ENCODE measurements at places on chromosomes 11 and 22.

DNA sequence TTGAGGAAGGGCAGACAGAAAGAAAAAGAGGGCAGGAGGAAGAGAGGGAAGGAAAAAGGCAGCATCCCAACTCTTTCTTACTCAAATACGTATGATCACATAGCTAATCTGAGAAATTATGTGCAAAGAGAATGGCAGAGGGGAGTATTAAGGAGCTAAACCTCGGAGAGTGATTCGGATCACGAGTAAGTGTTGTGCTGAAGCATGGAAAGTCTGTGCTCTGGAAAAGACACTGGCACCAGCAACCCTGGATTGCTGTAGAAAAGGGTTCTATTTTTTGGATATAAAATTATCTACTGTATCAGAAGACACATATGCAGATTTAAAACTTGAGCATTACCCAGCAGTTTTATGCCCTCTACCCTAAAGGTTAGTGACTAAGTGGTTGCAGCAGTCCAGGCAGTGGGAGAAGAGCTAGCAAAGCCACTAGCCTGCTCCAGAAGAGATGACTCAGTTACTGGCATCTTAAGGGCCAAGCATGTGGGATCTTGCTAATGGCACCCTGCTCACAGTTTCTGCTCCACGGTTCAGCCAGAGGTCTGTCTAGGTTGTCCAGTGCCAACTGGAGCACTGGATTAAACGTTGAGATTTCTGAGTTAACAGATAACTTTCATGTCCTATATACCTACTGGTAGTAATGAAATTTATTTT is 151.7 kb downstream of the SWAP70 start:
- DNase-seq: no peak

DNA sequence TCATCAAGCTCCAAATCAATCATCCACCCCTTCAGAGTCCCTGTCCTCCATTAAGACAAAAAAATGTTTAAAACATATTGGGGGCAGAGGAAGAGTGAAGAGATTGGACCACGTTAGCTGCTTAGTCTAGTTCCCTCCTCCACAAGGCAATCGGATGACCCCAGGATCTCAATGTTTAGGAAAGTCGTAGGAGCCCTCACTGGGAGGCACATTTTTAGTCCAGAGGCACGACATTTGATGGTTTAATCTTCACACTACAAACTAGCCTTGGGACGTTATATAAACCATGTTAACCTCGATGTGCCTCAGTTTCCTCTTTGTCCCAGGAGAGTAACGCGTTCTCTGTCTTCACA is 588 bp upstream of the FAT3 start:
- no peak for DNase-seq

DNA sequence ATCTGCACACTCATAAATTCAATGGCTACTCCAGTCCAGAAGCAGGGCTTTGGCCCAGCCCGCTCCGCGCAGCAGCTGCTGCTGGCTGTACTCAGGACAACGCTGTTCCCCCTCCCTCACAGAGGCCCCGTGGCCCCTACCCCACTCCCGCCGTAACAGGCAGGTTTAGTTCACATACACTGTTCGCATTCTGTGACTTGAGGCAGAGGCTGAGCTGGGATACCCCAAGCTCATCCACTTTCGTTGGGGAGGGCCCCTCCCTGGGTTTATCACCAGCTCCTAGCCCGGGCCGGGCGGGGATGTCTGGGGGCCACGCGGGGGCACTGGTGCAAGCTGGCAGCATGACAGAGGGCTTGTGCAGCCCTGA is 52.4 kb downstream of the SYT13 start:
- no peak for DNase-seq

- no peak for DNase-seq
These were observed 99.8 kb upstream of the OR9G4 start for GRCh38 chr11:56848141-56848809.

GRCh38 chr11:102115557-102115956 is 5.3 kb downstream of the YAP1 start:
- no peak for DNase-seq

- no peak for DNase-seq
These were observed 1149.1 kb upstream of the RAG2 start for GRCh38 chr11:37747121-37747520.

DNA sequence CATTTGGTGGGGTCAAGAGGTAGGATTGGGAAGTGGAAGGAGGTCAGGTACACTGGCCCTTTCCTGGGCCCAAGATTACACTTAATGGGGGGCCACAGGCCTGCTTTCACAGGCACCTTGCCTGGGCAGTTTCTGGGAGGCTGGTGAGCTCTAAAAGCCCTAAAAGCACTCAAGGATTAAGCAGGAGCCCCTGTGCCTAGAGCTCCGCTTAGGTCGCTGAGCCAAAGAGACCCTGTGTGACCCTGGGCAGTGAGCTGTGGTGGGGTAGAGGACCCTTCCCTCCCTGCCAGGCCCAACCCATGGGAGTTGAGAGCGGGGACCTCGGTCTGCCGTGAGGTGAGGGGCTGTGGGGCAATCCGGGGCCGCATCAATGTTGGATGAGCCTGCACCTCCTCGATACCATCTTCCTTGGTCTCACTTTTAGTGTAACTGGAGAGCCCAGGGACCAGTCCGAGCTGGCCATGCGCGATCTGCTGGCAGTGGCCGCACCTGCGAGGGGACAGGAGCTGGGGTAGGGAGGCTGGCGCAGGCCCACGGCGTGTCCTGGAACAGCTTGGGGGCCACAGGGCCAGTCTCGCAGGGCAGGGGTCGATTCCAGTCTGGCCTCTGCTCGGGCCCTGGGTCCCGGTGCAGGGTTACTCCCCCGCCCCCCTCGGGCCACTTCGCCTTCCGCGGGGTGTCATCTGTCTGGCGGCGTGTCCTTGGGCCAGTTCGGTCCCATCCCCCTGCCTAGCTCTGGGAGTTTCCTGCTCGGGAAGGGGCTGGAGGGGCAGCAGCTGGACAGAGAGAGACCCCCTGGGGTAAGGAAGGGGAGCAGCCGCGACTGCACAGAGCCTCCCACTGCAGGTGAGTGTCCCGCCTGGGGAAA is 44.3 kb downstream of the EIF3F start:
- DNase-seq: no peak

- DNase-seq: no peak
These were observed 135.0 kb upstream of the NECTIN1 start for GRCh38 chr11:119863851-119864601.

Data from stimulated activated naive CD4-positive, alpha-beta T cell treated with Interleukin-2 at 50 U/mL for 16 hours (primary cell).